ENCODE measurements at places on chromosomes 4 and X. TPM values are rescaled to one million over a fixed set of nuclear protein-coding genes. Genes with fewer than 3 reads are reported as not detected.

GPM6B gene
- total RNA-seq, result 5.3 TPM

SLC38A5 gene
- 1.7 TPM for total RNA-seq

AADAT gene
- total RNA-seq, result 0.53 TPM

HNRNPH2 gene
- total RNA-seq, result 58.8 TPM

PRDM5 gene
- 12.0 TPM for total RNA-seq

NSUN7 gene
- total RNA-seq, result 0.64 TPM

PABPC1L2B gene
- total RNA-seq, result not detected

CT45A1 gene
- not detected for total RNA-seq

MAGIX gene
- total RNA-seq, result 4.3 TPM

BTK gene
- 2.4 TPM for total RNA-seq

KLHL13 gene
- 7.7 TPM for total RNA-seq

CT45A5 gene
- total RNA-seq, result not detected

PRDM8 gene
- 0.69 TPM for total RNA-seq

CLNK gene
- total RNA-seq, result 0.16 TPM

GYG2 gene
- 0.81 TPM for total RNA-seq

KLHL2 gene
- total RNA-seq, result 11.6 TPM

BCOR gene
- total RNA-seq, result 19.5 TPM

BBS12 gene
- total RNA-seq, result 3.4 TPM

PIR gene
- 6.9 TPM for total RNA-seq

GRIA3 gene
- total RNA-seq, result 1.3 TPM

BEX1 gene
- total RNA-seq, result 3.5 TPM
